Activated CD4-positive, alpha-beta memory T cell treated with anti-CD3 and anti-CD28 coated beads for 36 hours (primary cell): ENCODE measurements at places on chromosomes 5 and 9.

- DNase-seq = no peak
Measured at GRCh38 chr5:91077623-91078022, 305.5 kb downstream of the ARRDC3 start.

- DNase-seq = no peak
Measured at GRCh38 chr5:54090495-54091120, 219.8 kb downstream of the ARL15 start.

- no peak for DNase-seq
Measured at GRCh38 chr9:130634191-130634768, 30.1 kb upstream of the PRDM12 start.

GRCh38 chr5:143156086-143156485 is 247.4 kb downstream of the NR3C1 start:
- DNase-seq = no peak

GRCh38 chr9:134742822-134743535 is 101.4 kb downstream of the COL5A1 start:
- DNase-seq = no peak

GRCh38 chr9:107929443-107929842 is 439.9 kb upstream of the KLF4 start:
- no peak for DNase-seq

- DNase-seq = peak; percentile 17
Measured at GRCh38 chr9:122126331-122127261, 33.0 kb downstream of the NDUFA8 start.

- DNase-seq = peak; percentile 32
Measured at GRCh38 chr9:121840838-121841760, 189.7 kb downstream of the DAB2IP start.

DNA sequence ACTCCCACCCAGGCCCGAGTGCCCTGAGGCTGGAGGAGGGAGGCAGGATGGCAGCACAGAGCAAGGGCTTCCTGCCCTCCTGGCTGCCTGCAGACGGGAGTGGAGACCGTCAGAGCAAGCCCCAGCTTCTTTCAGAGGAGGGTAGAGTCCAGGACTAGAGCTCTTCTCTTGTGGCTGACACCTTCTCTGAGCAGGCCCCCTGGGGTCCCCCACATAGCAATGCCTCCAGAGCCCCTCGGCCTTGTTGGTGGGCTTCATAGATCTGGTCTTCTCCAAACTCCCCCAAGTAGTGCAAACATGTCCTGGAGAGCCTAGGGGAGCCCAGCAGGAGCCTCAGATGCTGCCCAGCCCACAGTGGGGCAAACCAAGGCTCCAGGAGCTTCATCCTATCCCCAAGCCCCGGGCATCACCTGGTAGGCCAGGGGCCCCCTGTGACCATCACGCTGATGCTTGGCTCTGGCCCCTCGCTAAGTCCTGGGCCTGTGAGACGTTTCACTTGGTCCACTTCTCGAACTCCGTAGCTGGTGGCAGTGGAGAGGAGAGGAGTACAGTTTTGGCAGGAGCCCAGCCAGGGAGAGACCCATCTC is 2.0 kb downstream of the MZB1 start:
- DNase-seq = no peak

DNA sequence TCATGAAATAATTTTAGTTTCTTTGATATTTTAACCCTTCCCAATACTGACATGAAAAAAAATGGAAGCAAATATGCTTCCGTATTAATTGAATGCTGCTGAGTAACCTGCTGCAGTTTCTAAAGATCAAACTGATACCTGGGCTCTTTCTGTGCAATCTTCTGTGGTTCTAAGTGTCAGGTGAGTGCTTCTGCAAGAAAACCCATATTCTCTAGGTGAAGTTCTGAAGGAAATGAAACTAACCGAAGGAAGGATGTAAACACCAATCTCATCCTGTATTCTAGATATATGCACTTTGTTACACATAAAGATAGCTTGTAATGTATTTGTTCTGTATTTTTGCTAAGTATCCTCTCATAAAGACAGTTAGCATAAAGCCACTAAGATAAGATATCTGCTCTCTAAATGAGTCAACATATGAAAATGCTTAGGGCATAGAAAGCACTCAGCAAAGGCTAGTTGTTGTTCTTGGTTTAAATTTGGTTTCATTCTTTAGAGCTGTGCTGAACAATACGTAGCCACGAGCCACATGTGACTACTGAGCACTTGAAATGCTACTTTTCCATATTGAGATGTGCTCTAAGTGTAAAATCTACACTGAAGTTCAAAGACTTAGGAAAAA is 52.0 kb downstream of the ITGA2 start:
- peak; percentile 32 for DNase-seq

GRCh38 chr5:135047347-135047695 is 13.3 kb upstream of the PITX1 start:
- no peak for DNase-seq

- DNase-seq = no peak
Measured at GRCh38 chr9:108113596-108113995, 624.0 kb upstream of the KLF4 start.

DNA sequence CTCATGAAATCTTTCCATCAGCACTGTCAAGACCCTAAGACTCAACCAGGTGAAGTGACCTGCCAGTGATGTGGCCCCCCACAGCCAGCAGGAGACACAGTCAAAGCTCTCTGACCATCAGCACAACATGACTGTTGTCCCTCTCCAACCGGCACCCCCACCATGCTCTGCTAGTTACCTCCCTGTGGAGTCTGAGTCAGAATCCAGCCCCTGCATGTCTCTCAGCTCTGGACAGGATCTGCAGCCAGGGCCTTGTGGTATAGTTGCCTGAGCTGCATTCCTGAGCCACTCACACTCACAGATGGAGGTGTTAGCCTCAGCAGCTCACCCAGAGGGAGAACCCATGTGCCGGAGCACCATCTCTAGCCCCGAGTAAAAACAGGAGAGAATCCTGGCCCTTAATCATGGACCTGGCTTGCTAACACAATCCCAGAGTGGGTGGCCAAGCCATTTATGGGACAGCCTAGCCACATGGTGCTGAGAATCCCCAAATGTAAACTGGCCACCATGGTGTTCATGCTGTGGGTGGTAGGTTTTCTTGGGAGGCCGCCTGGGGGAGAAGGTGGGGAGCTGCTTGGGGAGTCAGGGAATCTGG is 237.8 kb downstream of the PAPPA start:
- no peak for DNase-seq

- DNase-seq = no peak
Measured at GRCh38 chr9:132784286-132784830, 93.7 kb downstream of the AK8 start.

- DNase-seq = no peak
Measured at GRCh38 chr5:178530526-178530925, 59.7 kb downstream of the COL23A1 start.

GRCh38 chr9:129390541-129390940 is 212.5 kb upstream of the IER5L start:
- DNase-seq = no peak

GRCh38 chr9:32306006-32306405 is 78.4 kb upstream of the ACO1 start:
- DNase-seq = no peak

- DNase-seq = no peak
Measured at GRCh38 chr9:121160025-121160424, 41.6 kb downstream of the RAB14 start.
